Prostate gland (tissue), 2 donors: ENCODE measurements at places on chromosomes 2 and 18.

DNA sequence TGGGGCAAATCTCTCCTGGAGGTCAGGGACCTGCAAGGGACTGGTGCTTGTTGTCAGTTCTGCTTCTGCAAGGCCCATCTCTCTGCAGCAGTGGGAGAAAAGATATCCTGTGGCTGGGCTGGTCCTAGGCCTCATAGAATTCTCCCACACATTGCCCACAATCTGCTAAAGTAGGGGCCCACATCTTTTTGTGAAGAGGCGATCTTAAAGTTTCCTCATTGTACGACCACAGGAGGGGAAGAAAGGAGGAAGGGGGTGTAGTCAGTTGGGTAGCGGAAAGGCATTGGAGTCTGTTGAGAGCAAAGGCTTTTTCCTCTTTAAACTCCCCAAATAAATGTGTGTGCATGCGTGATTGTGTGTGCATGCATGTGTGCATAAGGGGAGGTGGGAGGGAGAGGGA is 145.3 kb downstream of the SLC4A3 start:
- H3K4me1 ChIP-seq, result peaks cover 4% of the 10 kb centered on the region
- no peaks in the 10 kb centered on the region for H3K36me3 ChIP-seq
- H3K4me3 ChIP-seq, result no peak overlapping the region

- H3K36me3 ChIP-seq, result peaks cover 8% of the 10 kb centered on the region
- peak overlapping the region; percentile 100 for H3K27ac ChIP-seq
- peak overlapping the region; percentile 90 for H3K4me3 ChIP-seq
- H3K4me1 ChIP-seq, result peaks cover 5% of the 10 kb centered on the region
- peak; percentile 55 for DNase-seq
- no peaks in the 10 kb centered on the region for H3K27me3 ChIP-seq
Measured at GRCh38 chr2:200862532-200863000, 1.9 kb downstream of the CLK1 start.

DNA sequence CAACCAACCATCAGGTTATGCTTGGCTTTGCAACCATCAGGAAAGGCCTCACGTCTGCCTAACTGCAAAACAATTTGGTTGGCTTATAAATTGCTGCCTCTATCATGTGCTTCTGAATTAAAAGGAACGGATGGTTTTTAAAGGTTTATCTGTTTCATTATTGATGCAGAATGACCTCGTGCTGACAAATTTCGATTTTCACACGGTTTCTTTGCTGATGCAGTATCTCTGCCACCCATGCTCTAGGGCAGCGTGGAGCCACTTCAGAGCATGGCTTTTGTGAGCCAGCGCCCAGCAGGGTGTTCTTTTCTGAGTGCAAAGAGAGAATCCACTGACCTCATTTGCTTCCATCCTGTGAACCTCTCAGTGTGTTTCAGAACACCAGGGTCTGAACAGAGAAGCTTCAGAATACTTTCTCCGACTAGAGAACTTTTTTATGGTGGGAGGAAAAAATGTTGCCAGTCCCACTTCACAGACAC is 143.1 kb upstream of the L3MBTL4 start:
- H3K27ac ChIP-seq, result no peak overlapping the region
- no peaks in the 10 kb centered on the region for H3K27me3 ChIP-seq
- H3K4me3 ChIP-seq, result no peak overlapping the region
- no peaks in the 10 kb centered on the region for H3K4me1 ChIP-seq

GRCh38 chr2:133486771-133487191 is 81.5 kb downstream of the NCKAP5 start:
- no peak overlapping the region for H3K4me3 ChIP-seq
- DNase-seq, result no peak
- no peak overlapping the region for H3K27ac ChIP-seq
- no peaks in the 10 kb centered on the region for H3K27me3 ChIP-seq
- H3K36me3 ChIP-seq, result no peaks in the 10 kb centered on the region
- no peaks in the 10 kb centered on the region for H3K4me1 ChIP-seq

- DNase-seq, result no peak
- no peaks in the 10 kb centered on the region for H3K36me3 ChIP-seq
- no peaks in the 10 kb centered on the region for H3K27me3 ChIP-seq
- no peak overlapping the region for H3K4me3 ChIP-seq
Measured at GRCh38 chr2:158542577-158542976, 85.8 kb downstream of the PKP4 start.
